GM23338 (cell line): ENCODE measurements at places on chromosomes 6 and 20. TPM values are rescaled to one million over a fixed set of nuclear protein-coding genes. Genes with fewer than 3 reads are reported as not detected.

The SPEF1 gene
- 0.69 and 1.3 TPM in 2 replicates for total RNA-seq

DNA sequence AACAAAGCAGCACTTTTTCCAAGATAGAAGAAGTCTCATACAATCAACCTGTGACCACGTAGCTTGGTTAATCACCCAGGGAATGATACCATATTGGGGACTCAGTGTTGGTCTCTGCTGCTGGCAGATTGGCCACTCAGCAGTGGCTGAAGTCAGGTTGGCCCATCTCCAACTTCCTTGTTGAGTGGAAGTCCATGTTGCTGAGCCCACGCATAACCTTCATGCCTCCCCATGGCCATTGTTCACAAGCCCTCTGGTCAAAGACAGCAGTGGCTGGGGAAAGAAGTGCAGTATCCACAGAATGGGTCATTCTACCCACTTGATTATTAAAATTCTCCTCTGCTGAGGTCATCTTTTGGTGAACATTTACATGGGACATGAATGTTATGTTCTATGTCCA lies 38.5 kb downstream of the PKIB start:
- no peak for DNase-seq

DNA sequence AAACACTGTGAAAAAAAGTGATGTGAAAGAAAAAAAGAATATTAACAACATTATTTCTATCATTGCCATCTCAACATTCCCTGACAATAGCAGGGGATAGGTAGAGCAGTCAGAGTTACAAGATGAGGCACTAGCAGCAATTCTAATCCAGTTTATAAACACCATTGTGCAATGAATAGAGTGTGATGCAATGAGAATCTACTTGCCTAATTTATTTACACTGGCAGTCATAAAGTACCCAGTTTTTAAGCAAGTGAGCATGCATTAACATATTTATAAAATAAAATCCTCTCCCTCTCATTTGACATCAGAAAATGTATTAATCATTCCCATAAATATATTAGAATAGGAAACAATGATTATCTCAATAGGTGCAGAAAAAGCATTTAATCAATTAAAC lies 2.5 kb upstream of the MANEA start:
- DNase-seq = no peak

DNA sequence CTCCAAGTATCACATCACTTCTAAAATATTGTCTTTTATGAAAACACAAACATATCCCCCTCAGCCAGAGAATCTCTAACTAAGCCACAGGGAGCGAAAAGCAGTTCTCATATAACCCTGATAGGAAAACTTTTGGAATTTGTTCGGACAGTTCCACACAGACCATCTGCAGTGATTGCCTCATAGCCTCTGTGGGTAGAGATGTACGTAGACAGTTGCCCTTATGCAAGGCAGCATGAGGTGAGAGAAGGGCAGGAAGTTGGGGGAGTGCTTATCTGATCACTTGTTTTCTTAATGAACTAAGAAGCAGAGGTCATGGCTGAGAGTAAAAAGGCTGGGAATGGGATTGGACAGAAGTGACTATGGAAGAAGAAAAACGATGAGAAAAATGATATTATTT lies 39.6 kb downstream of the SLC23A2 start:
- DNase-seq = no peak
